HAP-1 (cell line): ENCODE measurements at places on chromosomes 13 and 19.

DNA sequence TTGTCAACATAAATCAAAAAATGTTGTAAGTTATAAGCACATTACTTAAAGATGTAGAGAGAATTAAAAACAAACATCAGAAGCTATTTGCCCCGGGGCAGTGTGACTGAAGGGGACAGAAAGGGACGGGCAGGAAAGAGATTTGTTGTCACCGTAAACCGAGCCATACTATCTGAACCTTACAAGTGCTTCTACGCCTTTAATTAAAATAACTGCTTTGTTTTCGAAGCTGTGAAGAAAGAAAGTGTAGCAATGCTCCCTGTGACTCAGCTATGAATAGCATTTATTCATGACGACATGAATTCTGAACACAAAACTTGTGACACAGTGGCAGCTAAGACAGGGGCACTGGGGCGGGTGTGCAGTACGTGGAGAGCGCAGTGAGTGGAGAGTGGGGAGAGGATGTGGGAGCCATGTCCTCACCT is 30.0 kb downstream of the ZNF787 start:
- no peak for DNase-seq

DNA sequence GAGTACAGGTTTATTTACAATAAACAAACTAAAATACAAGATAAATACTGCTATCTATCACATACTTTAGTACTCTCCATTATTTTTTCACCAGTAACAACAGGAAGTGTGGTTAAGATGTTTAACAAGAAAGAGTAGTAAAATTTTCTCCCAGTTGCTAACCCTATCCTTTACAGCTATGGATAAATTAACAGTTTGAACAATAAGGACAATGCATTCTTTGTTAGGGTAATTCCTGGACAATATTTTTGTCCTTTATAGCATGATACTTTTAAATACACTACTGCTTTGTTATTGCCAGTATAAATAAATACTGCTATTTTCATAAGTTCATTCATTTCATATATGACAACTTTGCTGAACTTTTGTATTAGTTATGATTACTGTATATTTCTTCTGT is 630.2 kb upstream of the ATXN8OS start:
- DNase-seq: no peak

DNA sequence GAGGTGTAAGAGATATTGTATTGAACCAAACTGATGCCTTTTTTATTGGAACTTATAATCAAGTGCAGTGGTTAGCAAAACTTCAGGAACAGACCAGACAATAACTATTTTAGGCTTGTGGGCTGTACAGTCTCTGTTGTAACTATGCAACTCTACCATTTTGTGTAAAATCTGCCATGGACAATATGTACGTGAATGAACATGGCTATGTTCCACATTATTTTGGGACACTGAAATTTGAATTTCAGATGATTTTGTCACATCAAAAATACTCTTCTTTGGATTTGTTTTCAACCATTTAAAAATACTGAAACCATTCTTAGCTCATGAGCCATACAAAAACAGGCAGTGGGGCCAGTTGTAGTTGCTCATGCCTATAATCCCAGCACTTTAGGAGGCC is 27.9 kb upstream of the PEG3 start:
- no peak for DNase-seq

DNA sequence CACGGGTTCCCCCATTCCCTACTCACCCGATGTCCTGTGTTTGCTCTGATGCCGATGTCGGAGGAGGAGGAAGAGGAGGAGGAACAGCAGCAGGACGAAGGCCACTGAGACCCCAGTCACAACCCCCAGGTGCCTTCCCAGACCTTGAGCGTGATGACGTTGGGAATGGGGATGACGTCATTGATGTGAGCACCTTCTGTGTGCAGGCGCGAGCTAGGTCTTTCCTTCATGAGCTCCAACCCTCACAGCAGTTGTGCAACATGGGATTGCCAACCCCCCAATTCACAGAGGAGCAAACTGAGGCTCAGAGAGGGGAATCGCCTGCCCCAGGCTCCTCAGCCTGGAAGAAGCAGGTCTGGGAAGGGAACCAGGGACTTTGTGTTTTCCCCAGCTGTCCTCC is 4.2 kb downstream of the LILRB5 start:
- DNase-seq: no peak

- no peak for DNase-seq
Observed at GRCh38 chr19:41449865-41450178, 6.9 kb downstream of the ERICH4 start.

DNA sequence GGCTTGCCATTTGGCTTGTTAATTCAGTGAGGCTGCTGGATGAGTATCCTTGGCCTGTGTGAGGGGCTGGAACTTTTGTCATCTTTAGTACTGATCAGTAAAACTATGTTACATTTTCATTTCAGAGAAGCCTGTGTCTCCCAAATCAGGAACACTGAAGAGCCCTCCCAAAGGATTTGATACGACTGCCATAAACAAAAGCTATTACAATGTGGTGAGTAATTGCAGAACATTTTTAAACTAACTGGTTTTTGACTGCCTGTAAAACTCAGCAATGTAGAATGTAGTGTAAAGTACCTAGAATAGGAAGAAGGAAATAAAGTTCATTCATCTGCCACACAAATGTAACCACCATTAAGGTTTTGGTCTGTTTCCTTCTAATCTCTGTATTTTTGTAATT is 87.4 kb upstream of the TEX29 start:
- no peak for DNase-seq

GRCh38 chr19:37655689-37656371 is 565 bp upstream of the ZFP30 start:
- peak; percentile 91 for DNase-seq

GRCh38 chr13:92512852-92513251 is 713.8 kb upstream of the GPC6 start:
- no peak for DNase-seq

DNA sequence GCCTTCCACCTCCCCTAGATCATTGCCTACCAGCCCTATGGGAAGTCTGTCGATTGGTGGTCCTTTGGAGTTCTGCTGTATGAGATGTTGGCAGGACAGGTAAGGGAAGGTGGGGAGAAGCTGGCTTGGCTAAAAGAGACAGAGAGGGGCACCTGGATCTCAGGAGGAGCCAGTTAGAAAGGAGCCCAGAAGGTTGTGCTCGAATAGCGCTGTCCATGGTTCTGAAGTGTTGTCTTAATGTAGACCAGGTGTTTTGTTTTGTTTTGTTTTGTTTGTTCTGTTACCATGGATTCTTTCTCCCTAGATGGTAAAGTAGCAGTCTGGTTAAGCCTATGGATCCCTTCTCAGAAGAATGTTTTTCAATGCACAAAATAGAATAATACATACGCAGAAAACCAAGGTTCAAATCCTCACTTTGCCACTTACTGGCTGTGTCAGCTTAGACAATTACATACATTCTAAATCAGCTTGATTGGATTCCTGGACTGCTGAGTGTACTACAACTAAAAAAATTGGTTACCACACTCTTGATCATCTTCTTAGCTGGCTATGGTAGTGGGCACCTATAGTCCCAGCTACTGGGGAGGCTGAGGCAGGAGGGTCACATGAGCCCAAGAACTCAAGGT is 5.9 kb upstream of the CACNG7 start:
- DNase-seq: no peak

- DNase-seq: peak; percentile 79
Observed at GRCh38 chr19:39502640-39503417, 4.1 kb downstream of the DLL3 start.

- DNase-seq: no peak
Observed at GRCh38 chr19:5717215-5717935, 2.6 kb downstream of the LONP1 start.

DNA sequence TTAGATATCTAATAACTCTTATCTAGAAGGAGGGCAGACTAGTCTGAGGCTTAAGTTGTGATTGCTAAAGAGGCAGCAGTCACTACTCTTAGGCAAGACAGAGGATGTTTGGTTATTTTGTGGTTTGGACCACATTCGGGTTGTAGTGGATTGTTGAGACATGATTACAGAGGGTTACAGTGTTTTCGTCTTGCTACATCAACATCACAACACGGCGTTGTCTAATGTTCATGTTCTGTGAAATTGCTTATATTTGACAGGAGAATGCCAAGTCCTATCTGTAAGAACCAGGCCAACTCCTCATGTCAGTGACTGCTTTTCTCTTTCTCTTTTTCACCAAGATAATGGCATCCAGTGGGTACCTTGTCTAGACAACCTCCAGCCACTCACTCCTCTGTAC is 16.8 kb upstream of the TM9SF2 start:
- DNase-seq: no peak

DNA sequence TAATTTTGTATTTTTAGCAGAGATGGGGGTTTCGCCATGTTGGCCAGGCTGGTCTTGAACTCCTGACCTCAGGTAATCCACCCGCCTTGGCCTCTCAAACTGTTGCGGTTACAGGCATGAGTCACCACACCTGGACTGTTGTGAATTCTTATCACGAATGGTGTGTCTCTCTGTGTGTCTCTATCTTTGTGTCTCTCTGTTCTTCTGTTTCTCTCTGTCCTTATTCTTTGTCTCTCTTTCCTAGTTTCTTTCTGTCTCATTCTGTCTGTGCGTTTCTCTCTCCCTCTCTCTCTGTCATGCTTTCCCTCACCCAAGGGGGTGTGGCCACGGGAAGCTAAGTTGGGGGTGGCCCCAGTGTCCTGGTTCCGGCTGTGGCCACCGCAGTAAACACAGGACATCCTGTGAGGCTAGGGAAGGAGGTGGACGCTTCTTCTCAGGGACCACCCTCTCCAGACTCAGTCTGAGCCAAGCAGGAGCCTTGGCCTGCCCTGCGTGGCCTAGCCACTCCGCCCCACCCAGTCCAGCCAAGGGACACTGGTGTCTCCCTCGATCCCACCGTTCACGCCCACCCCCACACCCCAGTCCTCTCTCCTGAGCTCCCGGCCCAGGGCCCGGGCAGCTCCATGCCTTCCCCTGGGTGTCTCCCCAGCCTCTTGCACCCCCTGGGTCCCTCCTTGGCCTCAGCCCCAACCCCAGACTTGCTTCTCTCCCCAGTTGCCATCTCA is 3.9 kb upstream of the PRX start:
- DNase-seq: no peak

DNA sequence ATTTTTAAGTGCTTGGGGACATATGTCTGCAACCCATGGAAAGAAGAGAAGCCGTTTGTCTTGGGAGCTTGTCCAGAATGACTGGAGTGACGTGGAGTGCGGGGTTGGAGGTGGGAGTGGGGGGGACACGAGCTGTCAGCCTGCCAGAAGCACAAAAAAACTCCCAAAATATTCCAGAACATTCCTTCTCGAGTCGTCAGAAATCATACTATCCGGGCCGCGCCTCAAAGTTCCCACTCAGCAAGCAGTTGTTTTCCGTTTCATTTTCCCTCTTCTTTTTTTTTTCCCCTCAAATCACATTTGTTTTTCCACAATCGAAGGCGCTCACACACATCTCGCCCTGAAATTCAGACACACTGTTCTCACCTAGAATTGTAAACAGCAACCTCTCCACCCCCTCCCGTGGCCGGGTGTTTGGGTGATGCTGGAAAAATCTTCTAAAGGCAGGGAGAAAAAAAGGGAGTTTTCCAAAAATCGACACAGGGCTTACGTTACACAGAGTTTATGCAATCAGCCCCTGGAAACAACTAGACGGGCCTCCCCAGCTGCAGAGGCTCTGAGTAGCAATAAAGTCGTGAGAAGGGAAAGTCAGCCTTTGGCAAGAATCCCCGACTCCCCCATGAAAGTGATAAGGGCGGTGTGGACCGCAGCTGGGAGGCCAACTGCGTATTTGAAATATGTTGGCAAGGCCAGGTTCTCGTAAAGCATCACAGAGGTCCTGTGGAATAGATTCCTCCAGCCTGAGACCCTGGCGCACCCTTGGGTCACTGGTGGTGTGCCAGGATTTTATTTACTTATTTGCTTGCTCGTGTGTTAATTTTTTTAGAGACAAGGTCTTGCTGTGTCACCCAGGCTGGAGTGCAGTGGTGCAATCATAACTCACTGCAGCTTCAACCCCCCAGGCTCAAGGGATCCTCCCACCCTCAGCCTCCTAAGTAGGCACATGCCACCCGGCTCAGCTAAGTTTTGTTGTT is 31.2 kb upstream of the KLF2 start:
- no peak for DNase-seq

- DNase-seq: no peak
Observed at GRCh38 chr13:29504691-29505090, 90.8 kb downstream of the SLC7A1 start.

- no peak for DNase-seq
Observed at GRCh38 chr19:49802836-49803528, 10.1 kb downstream of the FUZ start.

GRCh38 chr19:31280287-31281006 is 68.8 kb downstream of the TSHZ3 start:
- DNase-seq: no peak

- no peak for DNase-seq
Observed at GRCh38 chr13:28463481-28463880, 31.4 kb downstream of the FLT1 start.

- DNase-seq: peak; percentile 68
Observed at GRCh38 chr13:44211704-44212346, 161.8 kb upstream of the SERP2 start.

- DNase-seq: no peak
Observed at GRCh38 chr13:66765559-66765958, 464.6 kb downstream of the PCDH9 start.

DNA sequence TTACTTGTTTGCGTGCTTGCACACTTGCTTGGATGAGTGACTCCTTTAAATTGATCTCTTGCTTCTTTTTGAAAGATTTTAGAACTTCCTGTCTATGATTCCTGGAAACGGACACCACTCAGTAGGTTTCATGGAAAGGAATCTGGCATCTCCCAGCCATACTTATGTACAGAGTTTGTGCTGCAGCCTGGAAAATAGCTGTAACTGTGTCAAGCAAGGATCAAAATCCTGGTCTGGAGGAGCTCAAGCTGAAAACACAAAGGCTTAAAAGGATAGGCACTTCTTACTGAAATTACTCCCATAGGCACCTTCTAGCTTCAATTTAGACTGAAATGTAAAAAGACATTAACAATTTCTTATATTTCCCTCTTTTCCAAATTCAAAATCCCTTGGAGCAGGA is 1.4 kb upstream of the FREM2 start:
- DNase-seq: no peak

DNA sequence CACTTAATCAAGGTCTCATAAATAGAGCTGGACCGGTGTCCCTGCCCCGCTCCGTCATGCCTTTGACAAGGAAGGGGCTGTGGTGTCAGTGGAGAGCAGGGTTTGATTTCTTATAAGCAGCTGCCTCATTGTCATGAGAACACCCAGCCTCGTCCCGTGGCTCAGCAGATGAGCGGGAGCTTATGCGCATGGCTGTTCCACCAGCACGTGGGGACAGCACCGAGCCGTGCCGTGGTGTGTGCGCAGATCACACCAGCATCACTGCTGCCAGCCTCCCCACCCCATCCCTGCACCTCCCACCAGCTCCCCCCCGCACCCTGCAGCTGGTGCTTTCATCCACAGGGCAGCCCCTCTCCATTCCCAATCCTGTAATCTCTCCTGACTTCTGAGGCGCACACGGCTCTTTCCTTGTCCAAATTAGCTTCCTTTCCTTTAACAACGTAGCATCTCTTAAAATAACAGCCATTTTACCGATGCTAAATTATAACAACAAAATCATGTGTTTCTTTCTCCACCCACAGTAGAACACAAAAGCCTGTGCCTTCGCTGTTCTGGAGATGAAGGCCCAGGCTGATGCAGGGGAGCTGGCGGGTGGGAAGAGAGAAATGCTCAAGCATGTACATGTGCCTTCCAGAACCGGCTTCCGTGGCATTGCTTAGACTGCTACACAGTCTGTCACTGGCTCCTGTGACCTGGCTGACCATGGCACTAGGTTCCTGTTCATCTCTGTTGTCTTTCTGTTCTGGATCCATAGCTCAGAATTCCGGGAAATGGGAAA is 96.8 kb downstream of the RAB20 start:
- DNase-seq: no peak
